Renal pelvis (tissue), 12 donors: ENCODE measurements at places on chromosomes 1 and 21.

- peak; percentile 28 for DNase-seq
Observed at GRCh38 chr1:183315991-183316758, 102.0 kb downstream of the NMNAT2 start.

DNA sequence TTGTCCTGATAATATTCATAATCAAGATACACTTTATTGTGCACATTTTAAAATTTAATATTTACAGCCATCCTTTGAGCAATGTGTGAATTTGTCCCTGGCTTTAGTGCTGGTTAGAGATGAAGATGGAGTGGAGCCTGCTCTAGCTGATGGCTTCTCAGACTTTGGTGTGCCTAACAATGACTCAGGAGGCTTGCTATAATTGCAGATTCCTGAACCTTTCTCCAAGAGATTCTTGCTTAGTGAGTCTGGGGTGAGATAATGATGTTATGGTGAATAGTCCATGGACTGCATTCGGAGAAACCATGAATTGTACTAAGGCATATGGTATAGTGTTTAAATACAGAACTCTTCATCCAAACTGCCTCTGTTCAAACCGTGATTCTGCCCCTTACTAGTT lies 307.1 kb downstream of the PAPPA2 start:
- no peak for DNase-seq

DNA sequence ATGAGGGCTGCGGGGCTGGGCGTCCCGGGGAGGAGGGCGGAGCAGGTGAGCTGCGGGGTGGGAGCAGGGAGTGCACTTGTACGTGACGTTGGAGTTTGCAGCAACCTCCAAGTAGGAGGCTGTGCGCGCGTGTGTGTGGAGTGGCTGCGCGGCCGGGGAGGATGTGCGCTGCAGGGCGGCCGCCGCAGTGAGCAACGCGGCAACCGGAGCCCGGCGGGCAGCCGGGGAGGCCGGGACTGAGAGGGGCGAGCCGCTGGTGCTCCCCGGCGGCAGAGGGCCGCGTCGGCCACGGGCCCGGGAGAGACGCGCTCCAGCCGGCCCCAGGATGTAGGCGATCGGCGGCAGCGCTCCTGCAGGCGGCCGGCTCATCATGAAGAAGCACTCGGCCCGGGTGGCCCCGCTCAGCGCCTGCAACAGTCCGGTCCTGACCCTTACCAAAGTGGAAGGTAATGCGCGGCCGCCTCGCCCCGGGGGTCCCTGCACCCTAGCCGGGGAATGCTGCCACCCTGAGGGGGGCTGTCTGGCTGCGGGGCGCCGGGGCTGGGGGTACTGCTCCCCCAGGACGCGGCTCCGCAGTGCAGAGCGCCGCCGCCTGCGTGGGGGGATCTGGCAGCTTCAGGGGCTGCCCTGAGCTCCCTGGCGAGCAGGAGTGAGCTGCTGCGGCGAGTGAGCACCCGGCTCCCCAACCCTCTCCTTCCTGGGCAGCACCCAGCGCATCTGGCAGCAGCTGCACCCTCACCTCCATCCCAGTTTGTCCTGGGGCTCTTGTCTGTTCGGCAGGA lies 158.9 kb upstream of the COA6 start:
- no peak for DNase-seq

DNA sequence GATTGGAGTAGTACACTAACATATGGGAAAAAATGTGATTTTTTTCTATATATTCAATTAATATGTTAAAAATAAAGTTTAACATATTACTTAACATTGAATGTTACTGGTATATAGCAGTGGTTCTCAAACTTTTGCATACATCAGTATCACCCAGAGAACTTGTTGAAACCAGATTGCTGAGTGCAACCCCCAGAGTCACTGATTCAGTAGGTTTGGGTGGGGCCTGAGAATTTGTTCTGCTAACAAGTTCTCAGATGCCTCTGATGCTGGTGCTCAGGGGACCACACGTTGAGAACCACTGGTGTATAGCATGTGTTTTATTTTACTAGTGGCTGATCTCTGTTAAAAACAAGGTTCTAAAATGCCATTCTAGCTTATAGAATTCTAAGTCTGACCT lies 161.9 kb downstream of the HHIPL2 start:
- DNase-seq = no peak

DNA sequence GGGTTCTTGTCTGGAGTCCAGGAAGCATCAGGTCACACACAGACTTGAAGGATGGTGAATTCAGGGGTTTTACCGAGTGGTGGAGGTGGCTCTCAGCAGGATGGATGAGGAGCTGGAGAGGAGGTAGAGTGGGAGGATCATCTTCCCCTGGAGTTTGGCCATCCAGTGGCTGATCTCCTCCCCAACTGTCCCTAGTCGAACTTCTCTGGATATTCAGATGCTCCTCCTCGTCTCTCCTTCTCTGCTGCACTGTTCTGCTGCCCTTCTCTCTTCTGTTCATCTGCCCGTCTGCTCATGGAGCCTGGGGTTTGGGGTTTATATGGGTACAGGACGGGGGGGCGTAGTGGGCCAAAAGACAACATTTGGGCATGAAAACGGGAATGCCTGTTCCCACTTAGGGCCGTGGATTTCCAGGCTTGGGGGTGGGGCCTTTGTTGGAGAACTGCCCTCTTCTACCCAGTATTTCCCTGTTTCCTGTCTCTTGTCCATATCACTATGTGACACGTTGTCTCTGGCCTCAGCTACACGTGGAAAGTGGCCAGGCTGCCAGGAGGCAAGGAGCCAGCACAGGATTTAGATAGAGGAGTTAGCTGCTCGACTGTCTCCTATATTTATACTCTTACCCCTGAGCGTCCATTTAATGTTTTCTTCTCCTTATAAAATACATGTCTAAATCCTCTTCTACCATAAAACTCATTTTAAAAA lies 76.7 kb downstream of the SIPA1L2 start:
- DNase-seq = no peak

- DNase-seq = peak; percentile 29
Observed at GRCh38 chr1:89631816-89632656, 884 bp upstream of the LRRC8C start.

GRCh38 chr1:204684571-204685235 lies 835 bp downstream of the LRRN2 start:
- no peak for DNase-seq

DNA sequence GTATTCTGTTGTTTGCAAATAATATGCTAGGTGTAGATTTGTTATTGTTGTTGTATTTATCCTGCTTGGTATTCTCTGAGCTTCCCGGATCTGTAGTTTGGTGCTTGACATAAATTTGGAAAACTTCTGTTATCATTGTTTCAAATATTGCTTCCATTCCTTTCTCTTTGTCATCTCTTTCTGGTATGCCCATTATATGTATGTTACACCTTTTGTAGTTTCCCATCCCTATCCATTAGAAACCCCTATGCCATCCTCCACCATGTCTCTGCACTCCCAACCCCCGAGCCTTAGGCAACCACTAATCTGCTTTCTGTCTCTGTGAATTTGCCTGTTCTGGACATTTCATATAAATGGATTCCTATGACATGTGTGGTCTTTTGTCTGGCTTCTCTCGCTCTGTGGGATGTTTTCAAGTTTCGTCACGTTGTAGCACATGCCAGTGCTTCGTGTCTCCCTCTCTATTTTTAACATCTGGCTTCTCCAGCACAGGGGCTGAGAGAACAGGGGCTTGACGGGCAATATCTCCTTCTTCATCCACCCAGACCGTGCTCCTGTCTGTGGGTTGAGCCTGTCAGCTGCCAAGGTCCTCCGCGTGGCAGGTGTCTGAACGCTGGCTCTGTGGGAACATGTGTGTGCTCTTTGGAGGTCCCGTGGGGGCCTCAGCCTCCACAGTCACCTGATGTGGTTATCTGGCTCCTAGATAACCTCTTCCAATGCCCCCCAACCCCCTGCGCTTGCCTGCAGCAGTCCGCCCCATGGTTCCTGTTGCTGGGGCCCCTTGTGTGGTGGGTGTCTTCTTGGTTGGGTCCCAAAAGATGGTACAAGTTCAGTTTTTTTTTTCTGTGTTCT lies 32.8 kb upstream of the MAN1C1 start:
- DNase-seq = no peak

DNA sequence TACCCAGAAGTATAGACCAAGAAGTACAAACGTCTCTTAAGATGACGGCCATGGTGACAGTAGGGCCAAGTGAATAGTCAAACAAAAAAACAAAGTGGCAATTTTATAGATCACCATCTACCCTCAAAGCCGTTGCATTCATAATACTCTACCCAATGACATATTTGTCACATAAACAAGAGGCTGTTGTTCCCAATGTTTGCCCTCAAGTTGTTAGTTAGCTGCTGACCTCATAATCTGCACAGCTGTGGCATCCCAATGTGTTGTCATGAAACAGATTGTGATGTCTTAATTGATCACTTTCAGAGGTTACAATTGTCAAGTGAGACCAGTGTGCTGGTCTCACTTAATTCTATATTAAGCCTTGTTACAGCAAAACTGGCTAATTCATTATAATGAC lies 333.8 kb downstream of the ST6GALNAC3 start:
- DNase-seq = no peak

DNA sequence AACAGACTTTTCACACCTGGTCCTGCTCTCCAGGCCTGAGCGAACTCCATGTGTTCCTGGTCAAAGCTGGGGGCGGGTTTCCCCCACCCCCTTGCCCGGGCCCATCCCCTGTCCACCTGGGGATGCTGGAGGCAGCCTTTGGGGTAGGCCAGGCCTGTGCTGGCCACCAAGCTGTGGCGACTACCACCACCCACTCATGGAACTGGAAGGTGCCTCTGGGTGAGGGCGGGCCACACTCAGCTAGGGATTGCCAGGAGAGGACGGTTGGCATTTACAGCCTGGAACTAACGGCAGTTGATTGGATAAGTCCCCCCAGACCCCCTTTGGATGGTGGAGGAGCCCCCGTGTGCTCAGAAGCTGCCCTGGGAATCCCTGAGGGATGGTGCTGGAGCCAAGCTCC lies 7.9 kb downstream of the S100B start:
- DNase-seq = no peak

DNA sequence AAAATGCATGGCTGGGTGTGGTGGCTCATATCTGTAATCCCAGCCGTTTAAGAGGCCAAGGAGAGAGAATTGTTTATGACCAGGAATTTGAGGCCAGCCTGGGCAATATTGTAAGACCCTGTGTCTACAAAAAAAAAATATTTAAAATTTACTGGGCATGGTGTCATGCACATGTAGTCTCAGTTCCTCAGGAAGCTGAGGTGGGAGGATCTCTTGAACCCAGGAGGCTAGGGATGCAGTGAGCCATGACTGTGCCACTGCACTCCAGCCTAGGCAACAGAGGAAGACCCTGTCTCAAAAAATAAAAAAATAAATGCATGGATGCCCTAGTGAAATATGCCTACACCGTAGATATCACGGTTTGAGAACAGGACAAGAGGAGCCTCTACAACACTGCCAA lies 1331.2 kb upstream of the B3GALT2 start:
- DNase-seq = no peak
